HFFc6 (cell line): ENCODE measurements at places on chromosomes 5 and 9. TPM values are rescaled to one million over a fixed set of nuclear protein-coding genes. Genes with fewer than 3 reads are reported as not detected.

Gene SPATA31A6
- total RNA-seq = not detected in 2 replicates

Gene THBS4
- 0.36 to 0.81 TPM (median 0.43 TPM) in 3 replicates for total RNA-seq

DNA sequence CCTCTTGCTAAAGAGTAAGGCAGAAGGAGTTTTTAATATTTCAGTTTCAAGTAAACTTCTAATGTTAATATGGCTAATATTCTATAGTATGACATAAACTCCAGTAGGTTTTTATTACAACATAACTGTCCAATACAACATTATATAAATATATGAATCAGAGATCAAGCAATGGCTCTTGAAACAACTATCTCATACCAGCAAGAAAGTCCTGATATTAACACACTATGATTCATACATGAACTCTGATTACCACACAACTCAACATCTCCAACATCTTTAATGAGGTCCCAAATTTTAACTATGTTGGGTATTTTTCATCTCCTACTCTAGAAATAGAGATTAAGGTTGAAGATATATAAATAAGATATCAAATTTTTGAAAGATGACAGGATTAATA, 878.3 kb downstream of the TLE1 start:
- H3K4me1 ChIP-seq = no peaks in the 10 kb centered on the region
- H3K36me3 ChIP-seq = no peaks in the 10 kb centered on the region
- DNase-seq = no peak
- H3K27ac ChIP-seq = no peak overlapping the region
- no peaks in the 10 kb centered on the region for H3K27me3 ChIP-seq

- no peak for DNase-seq
- H3K4me1 ChIP-seq = no peaks in the 10 kb centered on the region
- no peak overlapping the region for H3K27ac ChIP-seq
- H3K36me3 ChIP-seq = no peaks in the 10 kb centered on the region
- peaks cover 1% of the 10 kb centered on the region for H3K27me3 ChIP-seq
These were observed 36.3 kb downstream of the PLPP1 start for GRCh38 chr5:55498457-55498856.

Gene PCDHA7
- 0.15 to 0.21 TPM (median 0.18 TPM) in 3 replicates for total RNA-seq

- H3K4me1 ChIP-seq = no peaks in the 10 kb centered on the region
- DNase-seq = no peak
- H3K4me3 ChIP-seq = no peak overlapping the region
These were observed 403.9 kb downstream of the ZNF608 start for GRCh38 chr5:124342584-124342983.
